Spinal cord (tissue), 10 donors: ENCODE measurements at places on chromosomes 5 and 9. TPM values are rescaled to one million over a fixed set of nuclear protein-coding genes. Genes with fewer than 3 reads are reported as not detected.

The PCDHA1 gene
- polyA plus RNA-seq = 9.7 TPM

The TXNDC8 gene
- polyA plus RNA-seq = not detected

The STING1 gene
- polyA plus RNA-seq = 26.6 TPM

The AGXT2 gene
- not detected for polyA plus RNA-seq

The RFX3 gene
- 16.7 TPM for polyA plus RNA-seq

The CYLC2 gene
- not detected for polyA plus RNA-seq

The ZNF354C gene
- 11.3 TPM for polyA plus RNA-seq

The CEL gene
- 2.3 TPM for polyA plus RNA-seq

The KIF12 gene
- 5.3 TPM for polyA plus RNA-seq

The KCNMB1 gene
- polyA plus RNA-seq = 2.7 TPM

The GPR150 gene
- polyA plus RNA-seq = 0.42 TPM

The CD274 gene
- 2.3 TPM for polyA plus RNA-seq

The NR6A1 gene
- polyA plus RNA-seq = 5.8 TPM

The PLAC8L1 gene
- polyA plus RNA-seq = 2.4 TPM

The CHSY3 gene
- 4.6 TPM for polyA plus RNA-seq

The LCN12 gene
- 6.5 TPM for polyA plus RNA-seq

The ABO gene
- polyA plus RNA-seq = 2.9 TPM

The CDH6 gene
- polyA plus RNA-seq = 25.8 TPM

The RNF208 gene
- 66.6 TPM for polyA plus RNA-seq

The TMEM252 gene
- polyA plus RNA-seq = 0.38 TPM

The NR2F1-AS1 gene
- polyA plus RNA-seq = 67.5 TPM

The ADRB2 gene
- 1.9 TPM for polyA plus RNA-seq

The C5orf24 gene
- 101 TPM for polyA plus RNA-seq

The CATSPER3 gene
- polyA plus RNA-seq = not detected

The ANKRD31 gene
- polyA plus RNA-seq = 0.53 TPM

The OSMR gene
- 6.0 TPM for polyA plus RNA-seq

The EGFLAM gene
- polyA plus RNA-seq = 13.1 TPM

The ADAMTS13 gene
- 13.4 TPM for polyA plus RNA-seq

The ASPN gene
- 12.5 TPM for polyA plus RNA-seq

The OR2S2 gene
- polyA plus RNA-seq = not detected

The MYO10 gene
- 77.7 TPM for polyA plus RNA-seq

The PKD2L2 gene
- 0.63 TPM for polyA plus RNA-seq

The HTR4 gene
- 1.6 TPM for polyA plus RNA-seq

The COL5A1 gene
- polyA plus RNA-seq = 79.4 TPM

The RAPGEF1 gene
- polyA plus RNA-seq = 136 TPM
